ENCODE measurements at places on chromosomes 3 and 15.

DNA sequence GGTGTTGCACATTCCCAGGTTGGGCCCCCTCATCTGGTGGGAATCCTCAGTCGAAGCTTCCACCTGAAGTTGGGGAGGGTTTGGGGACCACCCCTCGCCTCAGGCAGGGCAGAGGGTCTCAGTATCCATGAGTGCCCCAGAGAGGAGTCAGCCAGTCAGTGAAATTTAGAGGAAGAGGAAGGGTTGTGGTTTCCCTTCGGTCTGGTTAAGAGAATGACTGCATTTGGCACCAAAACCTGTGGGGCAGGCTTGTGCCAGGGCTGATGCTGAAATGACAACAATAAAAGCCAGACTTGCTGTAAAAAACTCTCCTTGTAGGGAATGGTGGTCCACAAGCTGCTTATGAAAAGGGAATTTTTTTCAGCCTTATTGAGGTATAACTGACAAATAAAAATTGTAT, 22.6 kb downstream of the LMCD1 start:
- DNase-seq: no peak

- DNase-seq: no peak
Measured at GRCh38 chr15:78933187-78933822, 11.5 kb downstream of the CTSH start.

DNA sequence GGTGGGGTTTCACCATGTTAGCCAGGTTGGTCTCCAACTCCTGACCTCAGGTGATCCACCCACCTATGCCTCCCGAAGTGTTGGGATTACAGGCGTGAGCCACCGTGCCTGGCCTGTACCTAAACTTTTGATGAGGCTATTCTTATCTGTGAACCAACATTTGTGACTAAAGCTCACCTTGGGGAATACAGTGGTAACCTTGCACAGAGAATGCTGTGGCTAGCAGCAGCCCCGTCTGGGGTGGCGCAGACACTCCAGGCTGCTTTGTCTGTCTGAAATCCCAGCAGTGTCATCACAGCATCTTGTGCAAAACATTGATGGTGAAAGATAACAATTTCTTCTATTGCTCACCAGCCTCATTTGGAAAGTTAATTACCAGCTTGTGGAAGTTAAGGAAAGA, 58.9 kb downstream of the CMTM8 start:
- no peak for DNase-seq

DNA sequence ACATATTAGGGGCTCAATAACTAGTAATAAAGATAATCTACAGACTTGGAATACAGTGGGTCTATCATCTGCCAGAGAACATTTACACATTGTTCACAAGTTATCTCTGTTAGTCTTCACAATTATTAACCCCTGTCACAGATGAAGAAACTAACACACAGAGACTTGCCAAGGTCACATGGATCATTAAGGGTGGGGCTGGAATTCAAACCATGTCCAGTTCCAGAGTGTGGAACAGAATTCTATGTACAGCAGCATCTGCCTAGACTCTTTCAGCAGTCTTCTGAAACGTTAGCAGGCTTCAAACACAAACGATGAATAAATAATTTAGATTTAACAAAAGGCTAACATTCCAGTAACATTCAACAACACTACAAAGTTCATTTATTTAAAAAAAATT, 673.9 kb upstream of the NR2F2 start:
- DNase-seq: no peak

- no peak for DNase-seq
Measured at GRCh38 chr3:55484801-55485791, 2.0 kb downstream of the WNT5A start.

DNA sequence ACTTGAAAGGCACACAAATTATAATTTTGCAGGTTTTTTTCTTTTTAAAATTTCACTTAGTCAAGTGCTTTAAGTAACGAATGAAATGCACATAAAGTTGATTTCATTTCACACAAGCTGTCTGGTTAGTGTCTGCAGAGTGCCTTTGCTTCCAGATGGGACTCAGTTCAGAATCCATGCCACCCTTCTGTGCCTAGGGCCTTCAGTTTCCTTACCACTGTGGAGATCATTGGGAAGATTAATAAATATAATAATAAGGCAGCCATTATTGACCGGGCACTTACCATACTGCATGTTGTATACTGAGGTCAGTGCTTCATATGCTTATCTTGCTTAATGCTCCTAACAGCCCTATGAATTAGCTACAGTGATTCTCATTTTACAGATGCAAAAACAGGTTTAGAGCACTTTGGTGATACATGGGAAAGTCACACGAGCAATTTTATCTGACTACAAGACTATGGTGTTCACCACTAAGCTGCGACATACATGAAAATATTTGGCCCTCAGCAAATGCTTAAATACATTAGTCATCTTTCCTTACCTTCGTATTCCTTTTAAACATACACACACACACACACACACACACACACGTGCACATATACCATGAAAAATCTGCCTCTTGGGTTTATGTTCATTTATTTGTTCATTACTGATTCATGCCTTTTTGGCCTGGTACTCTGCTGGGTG, 3.1 kb downstream of the NMNAT3 start:
- DNase-seq: no peak

DNA sequence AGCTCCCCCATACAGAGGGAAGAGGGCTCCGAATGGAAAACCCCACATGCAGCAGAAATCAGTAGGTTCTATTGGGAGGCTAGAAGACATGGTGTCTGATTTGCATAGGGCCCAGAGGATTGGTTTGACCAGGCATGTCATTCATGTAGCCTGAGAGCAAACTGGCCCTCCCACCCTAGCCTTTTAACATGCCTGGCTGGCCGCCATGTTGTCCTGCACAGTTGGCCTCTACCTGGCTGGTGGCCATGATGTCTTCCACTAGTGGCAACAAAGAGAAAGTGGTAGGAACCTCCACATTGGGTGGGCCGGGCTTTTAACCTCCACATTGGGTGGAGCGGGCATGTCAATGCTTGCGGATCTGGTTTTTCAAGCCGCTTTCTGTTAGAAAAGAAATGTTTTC, 312.1 kb downstream of the TAFA4 start:
- no peak for DNase-seq

GRCh38 chr15:100761290-100761935, 118.2 kb upstream of the ALDH1A3 start:
- no peak for DNase-seq

DNA sequence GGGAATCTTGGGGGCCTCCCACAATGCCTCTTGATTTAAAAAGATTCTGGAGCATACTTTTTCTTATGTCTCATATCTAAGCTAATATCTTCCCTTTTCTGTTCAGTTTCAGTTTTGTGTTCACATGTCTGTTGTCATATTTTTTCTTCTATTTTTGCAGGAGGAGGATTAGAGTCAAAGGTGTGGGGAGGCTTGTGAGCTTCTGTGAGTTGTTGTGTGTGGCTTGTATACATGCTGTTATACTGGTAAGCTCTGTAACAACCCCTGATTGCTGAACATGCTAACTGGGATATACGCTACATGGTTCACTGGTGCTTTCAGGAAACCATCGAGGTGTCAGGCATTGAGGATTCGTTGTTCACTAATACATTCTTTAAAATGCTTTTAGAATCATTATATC, 83.5 kb downstream of the SLC25A26 start:
- DNase-seq: no peak

All from SHP77 treated with DMSO at 0.1 percent for 48 hours (cell line).